ENCODE measurements at places on chromosomes 11 and 22.

GRCh38 chr11:106917973-106918372 lies 100.3 kb downstream of the GUCY1A2 start:
- DNase-seq = no peak

DNA sequence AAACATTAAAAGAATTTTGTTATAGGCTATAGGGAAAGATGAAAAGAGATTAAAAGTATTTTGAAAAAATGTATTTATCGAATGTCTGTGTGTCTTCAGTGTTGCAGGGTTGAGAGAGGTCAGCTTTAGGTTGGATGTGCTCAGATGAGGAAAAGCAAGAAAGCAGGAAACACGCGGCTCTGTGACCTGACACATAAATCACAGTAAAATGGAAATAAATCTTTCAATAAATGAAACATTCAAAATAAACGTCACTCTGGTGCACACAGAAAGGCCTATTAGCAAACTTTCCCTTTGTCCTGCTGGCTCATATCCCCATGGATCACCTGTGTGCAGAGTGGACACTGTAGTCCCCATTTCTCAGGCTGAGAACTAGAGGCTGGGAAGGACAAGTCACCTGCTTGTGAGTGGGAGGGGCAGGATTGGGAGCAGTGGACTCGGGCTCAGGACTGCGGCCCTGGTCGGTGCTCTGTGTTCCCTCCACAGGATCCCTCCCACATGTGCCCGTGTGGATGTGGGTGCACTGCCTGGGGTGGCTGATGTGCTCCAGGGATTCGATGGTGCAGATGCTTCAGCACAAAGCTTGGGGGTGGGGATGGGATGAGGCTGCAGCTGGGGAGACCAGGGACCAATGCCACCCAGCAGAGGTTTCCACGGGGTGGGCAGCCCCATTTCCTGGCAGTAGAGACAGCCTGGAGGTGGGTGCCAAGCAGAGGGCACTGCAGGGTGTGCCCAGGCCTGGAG lies 96.0 kb upstream of the IGLL5 start:
- DNase-seq = no peak

DNA sequence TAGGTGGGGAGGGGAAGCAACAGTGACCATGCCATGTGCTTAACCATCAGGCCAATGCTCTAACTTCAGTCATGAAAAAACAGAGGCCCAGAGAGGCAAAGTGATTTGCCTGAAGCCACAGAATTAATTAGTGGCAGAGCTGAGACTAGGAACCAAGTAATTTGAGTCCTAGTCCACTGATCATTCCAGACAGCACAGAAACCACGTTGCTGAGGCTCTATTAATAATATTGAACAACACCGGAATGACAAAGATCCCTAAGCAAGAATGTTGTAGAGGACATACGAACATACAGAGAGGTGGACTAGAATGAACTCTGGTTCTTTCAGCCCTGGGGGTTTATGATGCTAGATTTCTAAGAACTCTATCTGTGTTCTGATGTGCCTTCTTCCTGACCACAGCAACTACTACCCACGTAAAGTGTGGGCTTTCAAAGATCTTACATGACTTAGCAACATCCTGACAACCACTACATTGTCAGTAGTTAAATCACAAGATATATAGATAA lies 92.3 kb downstream of the GAB2 start:
- DNase-seq = no peak

DNA sequence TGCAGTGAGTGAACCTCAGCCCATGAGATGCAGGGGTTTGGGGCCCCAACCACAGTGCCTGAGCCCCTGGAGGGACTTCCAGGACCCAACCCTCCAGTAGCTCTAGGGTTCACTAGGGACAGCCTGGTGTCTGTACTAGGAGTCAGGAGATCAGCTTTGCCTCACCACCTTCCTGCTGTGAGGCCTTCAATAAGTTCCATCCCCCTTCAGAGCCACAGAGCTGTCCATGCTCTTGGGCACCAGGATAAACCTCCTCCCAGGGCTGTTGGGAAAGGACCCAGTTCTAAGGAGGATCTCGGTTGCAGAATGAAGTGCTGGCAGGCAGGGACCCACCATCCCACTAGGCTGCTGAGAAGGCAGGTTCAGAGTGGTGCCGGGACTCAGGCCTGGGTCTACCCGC lies 9.7 kb downstream of the ARHGEF17 start:
- no peak for DNase-seq

DNA sequence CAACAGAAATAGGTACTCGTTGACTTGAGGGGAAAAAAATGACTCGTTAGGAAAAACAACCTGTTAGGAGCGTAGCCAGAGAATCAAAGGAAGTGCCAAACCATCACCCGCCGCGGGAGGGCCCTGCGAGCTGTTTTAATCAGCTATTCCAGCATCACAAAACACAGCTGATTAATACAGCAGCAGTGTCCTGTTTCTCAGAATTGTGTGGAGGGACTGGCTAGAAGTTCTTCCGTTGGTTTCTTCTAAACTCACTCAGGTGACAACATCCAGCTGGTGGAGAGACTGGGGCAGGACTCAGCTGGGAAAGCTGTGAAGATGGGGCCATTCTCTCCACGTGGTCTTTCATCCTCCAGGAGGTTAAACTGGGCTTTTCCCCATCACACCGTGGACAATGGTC lies 28.0 kb downstream of the HSPA8 start:
- no peak for DNase-seq

All from T follicular helper cell (primary cell).